Nephron progenitor cell (in vitro differentiated cells): ENCODE measurements at places on chromosomes 1 and 21.

DNA sequence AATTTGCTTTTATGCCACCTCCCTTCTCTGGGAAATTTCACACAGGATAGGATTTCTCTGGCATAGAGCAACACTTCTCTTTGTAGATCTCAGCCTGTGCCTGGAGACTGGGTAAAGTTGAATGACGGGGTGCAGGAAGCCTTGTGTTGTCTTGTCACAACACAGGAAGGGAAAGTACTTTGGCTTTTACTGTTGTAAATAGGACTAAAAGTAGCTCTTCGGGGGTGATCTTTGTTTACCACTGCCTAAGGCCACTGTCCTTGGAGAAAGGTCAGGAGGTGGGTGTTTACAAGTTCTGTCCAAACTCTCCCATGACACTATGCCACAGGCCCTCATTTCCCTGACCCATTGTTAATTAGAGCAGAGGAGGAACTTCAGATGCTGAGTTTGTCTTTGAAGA lies 139.7 kb downstream of the FGGY start:
- DNase-seq = no peak

DNA sequence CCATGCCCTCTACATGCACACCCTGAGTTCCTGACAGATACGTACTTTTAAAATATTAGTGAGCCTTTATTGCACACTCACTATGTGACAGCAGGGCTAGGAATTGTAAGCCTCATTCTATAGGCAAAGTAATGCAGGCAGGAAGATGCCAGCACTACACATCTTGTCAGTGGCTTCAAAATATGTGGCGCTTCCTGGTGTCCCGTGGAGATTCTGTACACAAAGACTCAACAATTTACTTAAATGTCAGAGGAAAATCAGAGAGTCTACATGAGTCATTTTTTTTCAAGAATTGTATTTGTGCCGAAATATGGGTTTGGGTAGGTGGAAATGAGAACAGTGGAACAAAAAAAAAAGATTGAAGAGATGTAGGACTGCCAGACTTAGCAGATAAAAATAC lies 27.6 kb downstream of the RNASEL start:
- DNase-seq = no peak

- DNase-seq = peak; percentile 50
These were observed at the start of gene TFAP2E for GRCh38 chr1:35573198-35574124. Gene TFAP2E, plus strand, starts transcription at chr1:35573314. Its CDS starts 264 bp downstream, at chr1:35573578.

DNA sequence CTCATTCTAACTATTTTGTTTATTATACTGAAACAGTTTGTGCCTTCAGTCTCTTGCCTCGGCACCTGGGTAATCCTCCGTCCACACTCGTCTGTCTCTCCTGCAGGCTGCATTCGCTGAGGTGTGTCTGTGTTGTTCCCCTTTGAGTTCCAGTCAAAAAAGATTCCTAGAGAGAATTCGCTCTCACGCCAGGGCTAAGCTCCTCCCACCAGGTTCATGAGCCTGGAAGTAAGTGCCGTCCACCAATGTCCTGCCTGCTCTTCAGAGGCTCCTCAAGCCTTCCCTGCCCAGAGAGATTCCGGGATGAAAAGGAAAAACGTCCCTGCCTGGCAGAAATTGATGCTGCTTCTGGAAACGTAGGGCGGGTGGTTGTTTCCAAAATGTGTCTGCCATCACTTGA lies 12.9 kb downstream of the KIAA2013 start:
- no peak for DNase-seq

DNA sequence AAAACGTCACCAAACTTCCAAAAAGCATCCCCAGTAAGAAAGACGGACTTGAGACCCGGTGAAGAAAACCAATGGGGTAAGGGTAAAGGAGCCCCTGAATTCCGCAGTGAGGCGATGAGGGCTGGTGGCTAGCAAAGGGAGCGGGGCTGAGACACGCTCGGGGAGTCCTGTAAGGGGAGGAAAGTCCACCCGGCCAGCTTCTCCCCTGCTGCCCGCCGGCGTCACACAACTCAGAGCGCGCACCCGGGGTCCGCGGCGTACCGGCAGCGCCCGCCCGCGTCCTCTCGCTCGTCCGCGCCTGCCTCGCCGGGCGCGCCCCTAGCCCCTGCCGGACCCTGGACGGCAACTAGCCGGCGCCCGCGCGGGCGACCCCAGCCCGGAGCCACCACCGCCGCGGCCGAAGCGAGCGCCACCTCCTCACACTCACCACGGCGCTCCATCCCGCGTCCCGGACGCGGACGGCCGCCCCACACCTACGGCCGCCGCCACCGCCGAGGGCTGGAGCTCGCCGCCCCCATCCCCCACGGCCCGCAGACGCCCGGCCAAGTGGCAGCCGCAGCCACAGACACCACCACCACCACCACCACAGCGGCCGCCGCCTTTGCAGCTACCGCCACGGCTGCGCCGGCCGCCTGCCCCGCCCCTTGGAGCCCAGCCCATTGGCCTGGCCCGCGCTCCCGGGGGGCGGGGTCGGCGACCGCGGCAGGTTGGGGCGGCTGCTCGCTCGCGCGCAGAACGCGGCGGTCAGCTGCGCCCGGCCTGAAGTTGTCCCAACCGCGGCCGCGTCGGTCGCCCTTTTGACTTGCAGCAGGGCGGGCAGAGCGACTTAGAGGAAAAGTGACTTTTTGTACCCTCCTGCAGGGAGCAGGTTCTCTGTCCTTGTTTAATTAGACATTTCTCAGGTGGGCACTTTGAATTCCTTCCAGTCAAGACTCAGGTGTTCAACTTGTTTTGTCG lies 10.0 kb upstream of the ARHGAP29 start:
- DNase-seq = peak; percentile 95

GRCh38 chr1:4494027-4494426 lies 160.4 kb upstream of the AJAP1 start:
- DNase-seq = no peak

DNA sequence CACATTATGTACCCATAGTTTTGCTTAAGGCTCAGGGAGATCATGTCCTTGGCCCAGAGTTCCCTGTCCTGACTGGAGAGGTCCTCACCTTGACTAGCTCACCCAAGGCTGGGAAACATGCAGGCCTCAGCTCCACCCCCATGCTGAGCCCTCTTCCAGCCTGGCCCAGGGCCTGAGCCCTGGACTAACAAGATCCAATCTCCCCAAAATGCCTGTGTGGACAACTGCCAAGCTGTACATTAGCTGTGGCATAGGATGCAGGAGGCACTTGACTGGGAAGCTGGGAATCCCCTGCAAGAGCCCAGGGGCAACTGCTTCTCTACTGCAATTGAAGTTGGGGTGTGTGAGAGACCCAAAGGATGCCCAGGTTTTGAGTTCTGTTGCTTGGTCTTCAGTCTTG lies 2.1 kb downstream of the LINGO4 start:
- DNase-seq = no peak

- DNase-seq = no peak
These were observed 5.9 kb upstream of the TFF2 start for GRCh38 chr21:42356650-42357049.

DNA sequence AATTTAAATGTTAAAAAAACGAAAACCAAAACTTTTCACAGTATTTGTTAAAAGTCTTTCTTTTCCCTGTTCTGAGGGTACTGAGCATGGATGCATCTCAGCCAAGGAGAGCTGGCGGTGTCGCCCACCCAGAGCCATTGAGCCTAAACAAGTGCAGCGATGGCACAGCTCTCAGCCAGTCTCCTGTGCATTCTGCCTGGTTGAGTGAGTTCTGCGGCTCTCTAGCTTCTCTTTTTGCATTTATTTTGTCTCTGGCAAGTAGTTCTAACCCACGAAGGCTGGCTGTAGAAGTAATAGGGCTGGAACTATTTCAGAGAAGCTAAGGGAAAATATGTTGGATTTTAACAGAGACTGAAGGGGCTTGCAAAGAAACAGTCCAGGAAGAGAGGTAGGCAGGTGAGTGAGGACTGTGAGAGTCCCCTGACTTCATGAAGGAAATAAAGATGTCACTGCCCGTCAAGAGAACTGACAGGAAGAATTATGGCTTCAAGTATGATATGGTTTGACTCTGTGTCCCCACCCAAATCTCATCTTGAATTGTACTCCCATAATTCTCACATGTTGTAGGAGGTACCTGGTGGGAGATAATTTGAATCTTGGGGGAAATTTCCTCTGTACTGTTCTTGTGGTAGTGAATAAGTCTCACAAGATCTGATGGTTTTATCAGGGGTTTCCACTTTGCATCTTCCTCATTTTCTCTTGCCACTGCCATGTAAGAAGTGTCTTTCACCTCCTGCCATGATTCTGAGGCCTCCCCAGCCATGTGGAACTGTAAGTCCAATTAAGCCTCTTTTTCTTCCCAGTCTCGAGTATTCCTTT lies 35.7 kb upstream of the LIN9 start:
- no peak for DNase-seq

DNA sequence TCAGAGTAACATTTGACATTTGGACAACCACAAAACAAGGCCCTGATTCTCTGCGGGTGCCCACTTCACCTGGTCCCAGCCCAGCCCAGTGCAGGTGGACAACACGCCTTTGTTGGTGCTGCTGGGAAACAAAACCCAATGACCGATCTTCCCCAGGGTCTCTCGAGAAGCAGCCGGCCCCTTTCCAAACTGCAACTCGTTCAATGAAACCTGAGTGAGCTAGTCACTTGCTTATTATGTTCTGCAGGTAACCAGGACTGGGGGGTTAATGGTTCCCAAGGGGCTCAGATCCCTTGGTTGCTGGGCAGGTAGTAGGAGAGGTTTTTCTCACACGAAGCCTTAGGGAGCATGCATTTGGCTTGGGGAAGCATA lies 42.9 kb downstream of the ABCG1 start:
- no peak for DNase-seq

GRCh38 chr1:178752891-178753290 lies 27.8 kb downstream of the RALGPS2 start:
- DNase-seq = no peak

DNA sequence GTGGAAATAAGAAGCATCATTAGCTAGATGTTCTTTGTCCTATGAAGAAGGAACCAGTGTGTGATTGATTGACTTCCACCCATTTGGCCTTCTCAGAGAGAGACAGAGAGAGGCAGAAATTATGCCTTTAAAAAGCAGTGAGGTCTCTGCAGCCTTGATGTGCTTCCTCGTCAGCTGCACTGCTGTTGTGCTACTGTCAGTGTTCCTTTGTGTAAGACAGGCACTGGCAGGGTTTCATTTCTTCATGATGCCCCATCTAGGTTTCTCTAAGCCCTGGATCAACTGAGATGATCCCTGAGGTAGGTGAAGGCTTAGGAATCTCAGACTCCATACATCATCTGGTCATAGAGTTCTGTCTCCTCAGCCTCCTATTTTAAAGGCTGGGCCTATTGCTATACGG lies 34.9 kb downstream of the GPR3 start:
- DNase-seq = no peak

- no peak for DNase-seq
These were observed 201.4 kb downstream of the CHRM3 start for GRCh38 chr1:239587574-239588369.

DNA sequence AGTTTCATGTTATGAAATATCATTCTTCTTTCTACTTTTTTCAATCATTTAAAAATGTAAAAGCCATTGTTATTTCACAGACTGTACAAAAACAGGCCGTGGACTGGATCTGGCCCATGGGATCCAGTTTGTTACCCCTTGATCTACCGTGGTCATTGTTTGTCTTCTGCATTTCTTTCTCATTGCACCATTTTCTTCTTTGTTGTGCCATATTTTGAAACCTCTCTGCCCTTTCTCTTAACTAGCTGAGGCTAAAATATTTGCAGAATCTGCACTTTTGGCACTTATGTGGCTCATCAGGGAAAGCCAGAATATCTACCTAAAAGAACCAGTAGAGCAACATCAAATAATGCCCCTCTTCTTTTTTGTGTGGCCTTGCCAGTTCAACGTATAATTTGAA lies 50.5 kb downstream of the DNAJC6 start:
- no peak for DNase-seq

DNA sequence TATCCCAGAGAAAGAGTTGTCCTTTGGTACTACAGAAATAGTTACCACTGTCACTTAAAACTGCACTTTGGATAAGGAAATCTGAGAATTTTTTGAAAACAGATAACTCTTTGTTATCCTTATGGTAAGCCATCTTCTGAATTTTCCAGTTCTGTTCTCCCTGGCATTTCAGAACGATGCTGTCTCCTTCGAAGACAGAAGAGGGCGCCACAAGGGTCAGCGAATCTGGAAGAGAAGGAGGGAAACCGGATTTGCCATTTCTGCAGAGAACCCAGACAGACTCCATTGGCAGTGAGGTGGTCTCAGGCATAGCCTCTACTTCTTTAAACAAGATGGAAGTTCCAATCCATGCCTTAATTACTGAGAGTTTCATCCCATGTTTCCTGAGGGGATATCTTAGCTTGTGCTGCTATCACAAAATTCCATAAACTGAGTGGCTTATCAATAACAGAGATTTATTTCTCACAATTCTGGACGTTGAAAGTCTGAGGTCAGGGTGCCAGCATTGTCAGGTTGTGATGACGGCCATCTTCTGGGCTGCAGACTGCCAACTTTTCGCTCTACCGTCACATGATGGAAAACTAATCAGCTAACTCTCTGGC lies 6.4 kb downstream of the FCRL2 start:
- peak; percentile 9 for DNase-seq

GRCh38 chr1:246607462-246607861 lies 41.2 kb downstream of the CNST start:
- no peak for DNase-seq

GRCh38 chr1:56578963-56579875 lies at the start of gene PLPP3:
Gene PLPP3, minus strand, starts transcription at chr1:56579563. Its CDS starts 547 bp downstream, at chr1:56579016.
- peak; percentile 75 for DNase-seq

DNA sequence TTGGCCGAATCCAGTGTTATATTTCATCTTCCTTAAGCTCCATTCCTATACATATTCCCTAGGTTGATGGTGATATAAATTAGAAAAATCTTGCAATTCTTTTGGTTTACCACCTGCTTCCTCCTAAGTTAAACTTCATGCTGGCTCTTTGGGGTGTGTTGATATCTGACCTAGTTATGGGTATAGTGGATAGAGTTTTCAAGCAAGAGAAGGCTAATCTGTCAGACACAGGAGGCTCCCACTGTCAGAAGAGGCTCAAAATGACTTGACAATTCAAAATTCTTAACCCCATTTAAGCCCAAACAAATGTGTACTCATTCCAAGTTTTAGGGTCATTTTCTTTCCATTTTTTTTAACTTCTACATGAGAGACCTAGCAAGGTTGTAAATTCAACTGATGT lies 8.5 kb upstream of the SLC35D1 start:
- DNase-seq = no peak

DNA sequence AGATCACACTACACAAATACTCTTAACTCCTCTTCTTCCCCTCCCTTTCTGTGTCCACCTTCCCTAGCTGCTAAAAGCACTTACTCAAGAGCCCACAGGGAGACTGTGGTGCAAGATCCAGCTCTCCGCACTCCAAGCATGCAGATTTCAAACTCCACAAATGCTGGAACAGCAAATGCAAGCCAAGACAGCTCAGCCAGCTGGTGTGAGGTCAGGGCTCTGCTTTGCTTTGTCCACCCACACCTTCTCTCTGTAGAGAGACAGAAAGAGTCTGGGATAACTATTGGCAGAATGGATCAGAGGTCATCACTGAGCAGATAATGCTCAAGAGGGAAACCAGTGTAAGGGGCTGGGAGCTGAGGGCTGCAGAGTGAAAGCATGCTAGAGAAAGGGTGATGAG lies 45.2 kb upstream of the DPT start:
- DNase-seq = no peak

DNA sequence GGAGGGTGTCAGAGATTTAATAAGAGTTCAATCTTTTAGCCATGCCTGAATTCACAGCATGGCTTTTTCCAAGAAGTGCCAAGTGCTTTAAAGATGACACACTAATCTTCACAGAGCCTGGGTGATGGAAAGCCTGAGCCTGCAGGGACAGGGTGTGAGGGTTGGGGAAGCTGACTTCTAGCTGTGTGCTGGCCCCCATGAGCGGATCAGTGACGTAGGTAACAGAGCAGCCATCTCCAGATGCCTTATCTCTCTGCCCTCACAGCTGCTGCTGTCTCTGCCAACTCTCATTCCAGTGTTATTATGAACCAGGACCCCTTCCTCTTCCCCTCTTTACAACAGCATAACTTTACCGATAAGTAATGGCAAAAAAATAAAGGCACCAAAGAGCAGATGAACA lies 30.6 kb downstream of the FAM78B start:
- no peak for DNase-seq
